ENCODE measurements at places on chromosomes 11 and 22.

DNA sequence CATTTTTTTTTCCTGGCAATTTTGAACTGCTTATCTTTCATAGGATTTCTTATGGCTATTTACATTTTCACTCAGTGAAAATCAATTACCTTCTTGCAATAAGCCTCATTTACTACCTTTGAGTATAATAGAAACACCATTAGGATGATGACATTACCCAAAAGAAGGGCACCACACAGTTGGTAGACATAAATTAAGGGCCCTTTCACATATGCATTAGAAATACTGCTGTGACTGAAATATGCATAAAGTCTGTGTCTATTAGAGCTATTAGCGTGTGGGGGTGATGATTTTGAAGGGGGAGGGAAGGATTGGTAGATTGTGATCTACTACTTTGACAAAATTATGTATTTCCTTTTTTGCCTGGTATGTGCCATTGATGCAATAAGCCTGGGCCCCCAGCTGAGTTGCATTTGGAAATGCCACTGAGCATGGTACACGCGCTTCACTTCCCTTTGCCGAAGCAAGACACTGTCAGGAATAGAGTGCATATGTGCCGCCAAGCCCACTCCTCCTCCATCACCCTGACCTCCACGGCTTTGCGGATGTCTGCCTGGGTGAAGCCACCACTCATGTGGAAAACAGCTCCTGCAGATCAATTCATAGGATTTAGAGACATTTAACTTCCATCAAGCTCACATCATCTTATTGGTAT is 339.3 kb downstream of the DCDC1 start:
- DNase-seq, result no peak

DNA sequence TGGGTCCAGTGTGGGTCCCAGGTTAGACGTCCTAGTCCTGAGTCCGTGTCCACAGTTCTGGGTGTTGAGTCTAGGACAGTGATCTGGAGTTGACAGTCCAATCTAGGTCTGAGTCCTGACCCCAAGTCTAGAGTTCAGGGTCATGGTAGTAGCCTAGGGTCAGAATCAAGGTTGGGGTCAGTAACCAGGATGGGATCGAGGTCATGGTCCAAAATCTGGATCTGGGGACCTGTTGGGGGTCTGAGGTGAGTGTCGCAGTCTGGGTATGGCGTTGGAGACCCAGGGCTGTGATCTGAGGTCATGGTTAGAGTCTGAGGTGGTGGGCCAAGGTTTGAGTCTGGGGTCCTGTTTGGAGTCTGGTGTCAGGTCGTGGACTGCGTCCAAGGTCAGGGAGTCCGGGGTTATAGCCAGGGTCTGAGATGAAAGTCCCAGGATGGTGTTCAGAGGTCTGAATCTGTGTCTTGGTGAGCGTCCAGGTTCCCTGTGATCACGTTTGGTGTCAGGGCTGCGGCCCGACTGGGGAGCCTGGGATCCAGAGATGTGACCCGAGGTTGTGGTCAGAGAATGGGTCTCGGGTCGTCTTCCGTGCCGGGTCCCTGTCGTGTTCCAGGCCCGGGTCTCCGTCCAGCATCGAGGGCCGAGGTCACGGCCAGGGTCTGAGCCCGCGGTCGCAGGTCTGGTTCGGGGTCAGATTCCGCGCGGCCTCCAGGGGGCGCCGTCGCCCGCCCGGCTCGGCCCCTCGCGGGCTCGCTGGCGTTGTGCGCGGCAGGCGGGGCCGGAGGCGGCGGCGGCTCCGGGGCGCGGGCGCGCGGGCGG is 432 bp upstream of the GRK2 start:
- peak; percentile 69 for DNase-seq

DNA sequence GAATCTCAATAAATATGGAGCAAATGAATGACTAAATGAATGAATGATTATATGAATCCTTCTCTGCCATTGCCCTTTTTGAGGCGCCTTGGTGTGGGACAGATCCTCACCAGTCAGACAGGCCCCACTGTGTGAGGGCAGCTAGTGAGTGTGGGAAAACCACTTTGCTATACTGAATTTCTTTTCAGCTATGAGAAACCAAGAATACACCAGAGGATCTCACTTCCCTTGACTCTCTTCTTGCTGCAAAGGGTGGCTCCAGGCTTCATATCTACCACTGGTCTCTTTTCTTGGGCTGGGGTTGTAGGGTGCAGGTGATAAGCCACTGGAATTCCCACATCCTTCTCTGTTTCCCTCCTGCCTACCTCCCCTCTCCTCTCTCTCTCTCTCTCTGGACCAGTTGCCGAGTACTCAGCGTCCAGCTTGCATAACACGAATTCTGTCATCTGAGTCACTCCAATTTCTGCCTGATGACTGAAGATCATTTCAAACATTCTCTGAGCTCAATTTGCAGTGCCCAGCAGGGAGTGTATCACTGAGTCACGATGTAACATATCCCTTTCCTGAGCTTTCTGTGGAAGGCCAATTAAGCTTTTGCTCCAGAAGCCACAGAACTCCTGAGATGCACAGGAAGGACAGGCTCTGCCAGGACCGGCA is 304.3 kb upstream of the NCAM1 start:
- no peak for DNase-seq

DNA sequence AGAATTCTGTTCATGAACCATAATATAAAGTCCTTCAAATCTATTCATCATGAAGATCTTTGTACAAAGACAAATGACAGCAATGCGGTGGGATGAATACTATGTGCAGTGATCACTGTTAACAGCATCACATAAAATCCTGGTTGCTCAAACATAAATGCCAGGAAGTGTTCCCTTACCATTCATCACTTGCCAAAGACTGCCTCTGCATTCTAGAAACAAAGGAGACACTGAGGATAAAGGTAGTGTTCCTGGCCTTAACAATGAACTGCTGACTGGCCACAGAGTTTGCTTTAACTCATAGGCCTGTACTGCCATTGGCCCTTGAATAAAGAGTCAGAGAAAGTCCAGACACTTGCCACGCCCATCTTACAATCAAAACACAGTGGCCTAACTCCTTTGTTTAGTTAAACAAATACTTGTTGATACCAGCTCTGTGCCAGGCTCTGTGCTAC is 29.5 kb downstream of the C2CD3 start:
- DNase-seq, result no peak

DNA sequence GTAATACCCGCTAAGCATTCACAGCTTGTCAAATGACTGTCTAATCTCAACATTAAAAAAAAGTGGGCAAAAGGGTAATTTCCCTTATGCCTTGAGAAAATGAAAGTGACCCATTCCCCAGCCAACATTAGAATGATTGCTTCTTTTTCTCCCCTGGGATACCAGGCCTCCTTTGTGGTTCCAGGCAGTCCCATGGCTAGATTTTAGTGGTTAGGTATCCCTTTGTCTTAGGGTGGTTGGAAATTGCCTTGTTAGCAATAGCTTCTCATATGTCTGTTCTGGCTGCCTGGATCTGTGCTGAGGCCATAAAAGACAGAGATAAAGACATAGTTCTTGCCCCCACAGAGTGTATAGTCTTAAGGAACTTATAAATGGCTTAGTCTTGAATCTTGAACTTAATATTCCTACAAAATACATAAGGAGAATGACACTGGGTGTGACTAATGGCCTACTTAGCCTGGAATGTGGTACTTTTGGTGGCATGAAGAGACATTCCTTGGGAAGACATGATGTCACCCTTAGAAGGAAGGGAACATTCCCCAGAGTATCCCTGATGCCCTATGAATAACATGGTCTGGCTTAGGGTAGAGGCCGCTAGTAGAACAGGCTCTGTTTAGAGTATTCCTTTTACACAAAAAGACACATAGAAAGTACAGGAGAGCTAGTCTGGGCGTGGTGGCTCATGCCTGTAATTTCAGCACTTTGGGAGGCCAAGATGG is 90.3 kb downstream of the ZBTB16 start:
- DNase-seq, result no peak

GRCh38 chr11:64140082-64140481 is 25.8 kb downstream of the MACROD1 start:
- no peak for DNase-seq

DNA sequence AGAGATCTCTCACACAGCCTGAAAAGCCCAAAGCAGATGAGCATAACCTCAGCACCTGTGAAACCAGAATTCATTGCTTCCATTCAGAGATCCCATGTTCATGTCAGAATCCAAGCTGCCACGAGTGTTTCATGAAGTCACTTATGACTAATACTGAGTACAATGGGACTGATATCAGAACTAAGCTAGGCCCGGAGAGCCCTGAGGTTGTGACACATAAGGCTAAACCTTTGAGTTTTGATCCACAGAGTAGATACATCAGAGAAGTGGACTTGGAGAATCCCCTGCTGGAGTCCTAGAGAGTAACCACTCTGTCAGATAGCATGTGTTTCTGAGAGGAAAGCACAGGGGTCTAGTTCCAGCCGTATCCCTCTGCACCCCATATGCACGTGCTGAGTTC is 890 bp upstream of the GLYATL1 start:
- no peak for DNase-seq

DNA sequence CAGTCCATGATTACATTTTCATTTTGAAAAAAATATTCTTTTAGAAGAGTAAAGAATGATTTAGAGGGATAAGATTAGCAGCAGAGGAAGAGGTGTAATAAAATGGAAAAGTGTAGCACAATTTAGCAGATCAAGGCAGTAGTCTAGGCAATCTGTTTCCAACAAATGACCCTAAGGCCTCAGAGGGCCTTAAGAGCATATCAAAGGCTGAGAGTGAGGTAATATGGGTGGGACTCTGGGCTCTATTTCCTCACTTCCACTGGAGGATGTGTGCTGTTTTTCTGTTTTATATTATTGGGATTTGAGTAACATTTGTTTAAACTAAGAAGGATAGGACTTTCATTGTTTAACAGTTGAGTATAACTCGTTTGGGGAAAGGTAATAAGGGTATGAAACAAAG is 28.8 kb downstream of the CCDC81 start:
- no peak for DNase-seq

GRCh38 chr11:9624448-9624847 is 39.4 kb upstream of the SWAP70 start:
- DNase-seq, result no peak

GRCh38 chr11:44613153-44613552 is 47.7 kb downstream of the CD82 start:
- DNase-seq, result no peak

DNA sequence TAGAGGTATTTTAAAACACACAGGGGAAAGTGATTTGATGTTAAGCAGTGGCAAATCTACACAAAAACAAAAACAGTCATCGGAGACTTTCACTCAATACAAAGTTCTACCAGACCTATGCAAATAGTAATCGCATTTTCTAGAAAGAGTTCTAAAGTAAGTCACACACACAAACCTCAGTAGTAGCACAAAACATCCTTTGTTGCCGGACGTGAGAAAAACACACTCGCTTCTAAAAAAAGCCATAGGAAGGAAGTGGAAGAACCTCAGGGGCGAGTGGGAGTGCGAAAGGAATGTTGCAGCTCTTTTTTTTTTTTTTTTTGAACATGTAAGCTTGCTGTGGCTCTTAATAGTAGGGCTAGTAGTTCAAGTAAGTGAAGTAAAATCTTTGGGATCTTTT is 88.9 kb downstream of the MAML2 start:
- no peak for DNase-seq

DNA sequence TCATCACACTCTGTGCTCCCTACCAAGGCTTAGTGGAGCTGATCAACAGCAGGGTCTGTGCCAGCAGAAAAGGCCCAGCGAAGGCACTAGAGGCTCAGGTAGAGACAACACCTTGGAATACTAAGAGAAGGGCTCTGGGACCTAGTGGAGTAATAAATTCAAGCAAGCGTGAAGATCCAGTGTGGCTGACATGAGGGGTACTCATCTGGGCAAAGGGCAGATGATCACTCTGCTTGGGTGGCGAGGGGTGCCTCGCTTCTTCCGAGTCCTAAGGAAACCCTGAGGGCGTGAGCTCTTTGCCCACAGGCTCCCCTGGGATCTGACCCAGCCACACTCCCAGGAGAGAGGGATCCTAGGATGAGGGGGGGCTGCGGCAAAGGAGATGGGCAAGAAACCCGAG is 3.5 kb upstream of the TPBGL start:
- DNase-seq, result no peak

DNA sequence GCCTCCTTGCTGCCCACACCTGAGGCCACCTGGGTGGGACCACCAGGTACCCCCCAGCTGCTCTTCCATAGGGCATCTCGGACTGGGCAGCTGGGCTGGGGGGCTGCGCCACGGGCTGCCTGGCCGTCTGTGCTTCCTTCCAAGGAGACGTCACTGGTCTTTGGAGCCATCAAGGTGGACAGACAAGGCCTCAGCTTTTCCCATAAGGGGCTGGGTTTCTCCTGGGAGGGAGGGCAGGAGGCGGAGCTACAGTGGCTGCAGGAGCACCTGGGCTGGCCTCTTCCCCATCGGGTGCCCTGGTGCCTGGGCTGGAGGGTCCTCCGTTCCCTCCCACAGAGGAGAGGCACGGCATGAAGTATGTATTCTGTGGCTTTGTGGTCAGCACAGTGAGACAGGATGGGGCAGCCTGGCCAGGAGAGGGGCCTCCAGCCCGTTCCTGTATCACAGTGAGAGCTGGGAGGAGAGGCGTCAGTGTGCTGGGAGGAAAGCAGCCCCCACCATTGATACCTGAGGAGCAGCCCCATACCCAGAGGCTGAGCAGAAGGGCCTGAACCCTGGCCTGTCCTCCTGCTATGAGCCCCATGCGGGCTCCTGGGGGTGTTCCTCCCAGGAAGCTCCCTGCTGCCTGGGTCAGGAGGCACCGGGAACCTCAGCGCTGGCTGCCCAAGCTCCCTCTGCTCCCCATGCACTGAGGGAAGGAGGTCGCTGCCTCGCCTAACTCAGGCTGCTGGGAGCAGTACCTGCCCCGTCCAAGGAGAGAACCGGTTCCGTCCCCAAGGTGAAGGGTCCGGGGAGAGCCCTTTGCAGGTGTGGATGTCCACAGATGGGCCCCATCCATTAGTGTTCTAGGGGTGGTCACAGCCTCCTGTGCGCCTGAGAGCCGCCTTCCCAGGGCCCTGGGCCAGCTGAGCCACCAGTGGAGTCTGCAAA is 1075.0 kb downstream of the BRD1 start:
- no peak for DNase-seq

GRCh38 chr22:20125201-20126174 is 6.1 kb upstream of the ZDHHC8 start:
- DNase-seq, result no peak

DNA sequence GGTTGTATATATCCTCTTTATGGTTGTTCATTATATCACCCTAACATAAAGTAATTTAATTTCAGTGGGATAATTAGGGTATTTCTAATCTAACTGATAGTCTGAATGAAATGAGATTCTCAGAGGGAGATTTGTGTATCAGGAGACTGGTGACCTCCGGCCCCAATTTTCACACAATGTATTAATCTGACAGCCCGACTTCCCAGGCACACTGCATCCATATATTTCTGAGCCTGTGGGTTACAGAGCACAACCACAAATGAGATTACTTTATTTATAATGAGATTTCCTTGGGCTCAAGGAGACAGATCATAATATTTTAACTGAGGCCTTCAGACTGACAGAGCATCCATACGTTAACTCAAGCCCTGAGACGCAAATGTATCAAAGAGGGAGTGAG is 125.9 kb downstream of the RCN1 start:
- no peak for DNase-seq
